ENCODE measurements at places on chromosomes 1 and 21. TPM values are rescaled to one million over a fixed set of nuclear protein-coding genes. Genes with fewer than 3 reads are reported as not detected.

DNA sequence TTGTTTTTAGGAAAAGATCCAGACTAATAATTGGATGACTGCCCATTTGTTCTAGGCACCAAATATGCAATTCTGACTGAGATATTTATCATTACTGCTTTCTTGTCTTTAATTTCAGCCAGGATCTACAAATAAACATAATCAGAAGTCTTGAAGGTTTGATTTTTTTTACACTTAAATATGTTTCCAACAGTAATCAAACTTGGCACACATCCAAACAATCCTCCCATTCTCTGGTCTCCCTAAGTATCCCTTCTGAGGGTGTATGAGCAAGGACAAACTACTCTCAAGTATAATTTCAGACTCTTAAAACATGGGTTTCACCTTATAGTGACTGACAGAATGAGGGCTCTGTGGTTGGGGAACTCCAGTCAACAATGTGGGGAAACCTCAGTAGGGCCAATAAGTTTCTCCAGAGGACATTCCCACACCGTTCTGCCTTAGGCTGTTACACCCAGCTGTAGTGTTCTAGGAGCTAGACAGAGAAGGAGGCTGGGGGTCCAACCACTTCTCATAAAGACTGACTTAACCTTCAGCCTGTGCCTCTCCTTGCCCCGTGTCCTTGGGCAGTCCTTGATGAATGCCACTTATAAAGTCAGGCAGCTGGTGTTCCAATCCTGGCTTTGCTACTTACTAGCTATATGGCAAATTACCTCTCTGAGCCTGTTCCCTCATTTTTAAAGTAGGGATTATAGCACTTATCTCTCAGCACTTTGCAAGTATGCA, 1.5 kb upstream of the PALMD start:
- DNase-seq = no peak

Gene MYCL
- polyA plus RNA-seq = 12.5 TPM

Gene SF3B4
- 76.3 TPM for polyA plus RNA-seq

- no peak for DNase-seq
These were observed 153.2 kb downstream of the PRDM16 start for GRCh38 chr1:3222042-3222692.

All from left renal pelvis (tissue), 4 donors.